ENCODE measurements at places on chromosomes 5 and 9. TPM values are rescaled to one million over a fixed set of nuclear protein-coding genes. Genes with fewer than 3 reads are reported as not detected.

NR6A1 gene
- under 0.01 TPM for total RNA-seq

EFCAB9 gene
- not detected for total RNA-seq

ADAMTS16 gene
- total RNA-seq = not detected

NR2F1 gene
- 92.0 TPM for total RNA-seq

IFNE gene
- total RNA-seq = not detected

OR1J2 gene
- total RNA-seq = not detected

ADAM19 gene
- total RNA-seq = 60.0 TPM

IL5 gene
- not detected for total RNA-seq

SHOC1 gene
- under 0.01 TPM for total RNA-seq

EIF4EBP3 gene
- total RNA-seq = 3.5 TPM

ITK gene
- total RNA-seq = not detected

CAVIN4 gene
- not detected for total RNA-seq

SLCO4C1 gene
- not detected for total RNA-seq

SLC25A2 gene
- under 0.01 TPM for total RNA-seq

TEX48 gene
- total RNA-seq = not detected

PCDHGA2 gene
- 1.4 TPM for total RNA-seq

SLC6A7 gene
- not detected for total RNA-seq

TAF1L gene
- total RNA-seq = not detected

SEMA6A gene
- total RNA-seq = not detected

GPX3 gene
- 2.7 TPM for total RNA-seq

ANXA2R gene
- 0.53 TPM for total RNA-seq

DAB2IP gene
- total RNA-seq = 10.7 TPM

RUSC2 gene
- 26.2 TPM for total RNA-seq

TBC1D2 gene
- 56.0 TPM for total RNA-seq

CEP72 gene
- total RNA-seq = 5.5 TPM

ANKRD18A gene
- total RNA-seq = not detected
